ENCODE measurements at places on chromosomes 3 and 15.
A peak's percentile ranks its signal among the peaks of the same experiment; 100 is the strongest.

DNA sequence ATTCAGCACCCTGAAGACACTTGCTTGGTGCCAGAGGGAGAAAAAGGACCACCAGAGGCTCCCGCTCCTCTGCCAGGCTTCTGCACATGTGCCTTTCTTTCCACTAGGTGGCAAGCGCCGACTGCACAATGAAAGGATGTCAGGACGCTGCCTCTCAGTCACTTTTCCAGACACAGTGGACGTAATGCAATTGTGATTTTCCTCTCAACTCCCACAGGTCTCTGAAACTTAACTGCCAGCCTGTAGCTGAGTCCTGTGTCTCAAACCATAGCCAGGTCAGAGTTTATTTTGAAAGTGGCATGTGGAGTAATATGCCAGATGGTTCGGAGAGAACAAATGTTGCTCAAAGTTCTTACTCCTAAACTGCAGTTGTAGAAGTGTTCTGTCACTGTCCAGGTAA, 162.9 kb downstream of the ITPR1 start:
- DNase-seq = no peak

- DNase-seq = no peak
Measured at GRCh38 chr3:182896553-182896952, 83.8 kb downstream of the DCUN1D1 start.

- no peak for DNase-seq
Measured at GRCh38 chr3:143171141-143171980, 51.8 kb downstream of the CHST2 start.

DNA sequence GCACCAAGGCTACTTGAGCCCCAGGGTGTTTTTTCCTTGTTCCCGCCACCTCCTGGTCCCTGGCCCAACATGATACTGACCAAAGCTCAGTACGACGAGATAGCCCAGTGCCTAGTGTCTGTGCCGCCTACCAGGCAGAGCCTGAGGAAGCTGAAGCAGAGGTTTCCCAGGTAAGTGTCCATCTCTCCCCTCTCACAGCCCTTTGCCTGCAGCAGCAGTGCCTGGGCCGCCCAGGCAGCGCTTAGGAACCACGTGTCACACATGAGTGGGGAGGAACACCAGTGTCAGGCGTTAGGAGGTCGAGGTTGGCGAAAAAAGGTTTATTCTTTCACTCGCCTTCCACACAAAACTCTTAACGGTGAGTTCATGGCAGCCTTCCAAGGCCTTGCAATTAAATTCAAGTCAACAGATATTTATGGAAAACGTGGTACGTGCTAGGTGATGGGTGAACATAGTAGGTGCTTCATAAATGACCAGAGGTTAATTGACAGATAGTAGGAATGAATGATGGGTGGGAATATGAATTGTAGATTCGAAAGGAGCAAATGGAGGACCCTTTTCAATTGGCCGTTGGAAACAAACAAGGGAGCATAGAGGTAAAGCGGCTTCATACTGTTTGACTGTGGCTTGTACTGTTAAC, 486 bp downstream of the CDIN1 start:
- no peak for DNase-seq

- DNase-seq = no peak
Measured at GRCh38 chr3:121698901-121699300, 38.2 kb upstream of the HCLS1 start.

DNA sequence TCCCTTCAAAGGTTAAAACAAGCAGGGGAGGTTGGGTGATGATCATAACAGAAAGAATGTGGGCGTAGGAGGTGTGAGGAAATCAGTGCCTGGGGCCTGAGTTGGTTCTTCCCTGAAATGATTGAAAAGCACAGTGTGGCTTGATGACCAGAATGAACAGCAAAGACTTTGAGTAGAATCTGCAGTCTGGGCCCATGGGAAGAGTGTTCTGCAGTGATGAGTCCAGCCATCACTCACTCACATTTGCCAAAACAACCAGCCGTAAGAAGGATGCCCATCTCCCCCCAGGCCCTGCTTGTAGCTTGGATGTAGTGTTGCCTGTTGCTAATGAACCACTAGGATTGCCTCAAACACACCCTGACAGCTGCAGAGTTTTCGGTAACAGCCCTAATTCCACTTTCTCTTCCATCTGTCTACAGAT, 67.9 kb downstream of the VGLL3 start:
- no peak for DNase-seq

- no peak for DNase-seq
Measured at GRCh38 chr15:80081390-80081789, 21.9 kb downstream of the ZFAND6 start.

- DNase-seq = no peak
Measured at GRCh38 chr15:33200444-33200843, 5.9 kb upstream of the FMN1 start.

DNA sequence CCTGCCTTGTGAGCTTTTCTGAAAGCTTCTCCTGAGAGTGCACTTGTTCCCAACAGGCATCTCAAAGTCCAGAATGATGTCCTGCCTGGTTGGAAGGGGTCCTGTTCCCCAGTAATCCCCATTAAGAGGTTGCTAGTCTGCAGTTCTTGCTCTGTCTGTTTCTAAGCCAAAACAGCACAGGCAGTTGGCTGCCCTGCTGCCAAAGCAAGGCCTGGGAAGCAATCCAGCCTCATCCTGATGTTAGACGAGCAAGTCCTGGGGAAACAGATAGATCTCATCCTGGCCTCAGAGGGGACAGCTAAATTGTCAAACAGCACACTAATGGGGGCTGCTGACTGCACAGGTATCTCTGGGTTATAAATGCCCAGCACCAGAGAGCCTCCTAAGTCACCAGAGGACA, 198.0 kb downstream of the EPHB1 start:
- no peak for DNase-seq

DNA sequence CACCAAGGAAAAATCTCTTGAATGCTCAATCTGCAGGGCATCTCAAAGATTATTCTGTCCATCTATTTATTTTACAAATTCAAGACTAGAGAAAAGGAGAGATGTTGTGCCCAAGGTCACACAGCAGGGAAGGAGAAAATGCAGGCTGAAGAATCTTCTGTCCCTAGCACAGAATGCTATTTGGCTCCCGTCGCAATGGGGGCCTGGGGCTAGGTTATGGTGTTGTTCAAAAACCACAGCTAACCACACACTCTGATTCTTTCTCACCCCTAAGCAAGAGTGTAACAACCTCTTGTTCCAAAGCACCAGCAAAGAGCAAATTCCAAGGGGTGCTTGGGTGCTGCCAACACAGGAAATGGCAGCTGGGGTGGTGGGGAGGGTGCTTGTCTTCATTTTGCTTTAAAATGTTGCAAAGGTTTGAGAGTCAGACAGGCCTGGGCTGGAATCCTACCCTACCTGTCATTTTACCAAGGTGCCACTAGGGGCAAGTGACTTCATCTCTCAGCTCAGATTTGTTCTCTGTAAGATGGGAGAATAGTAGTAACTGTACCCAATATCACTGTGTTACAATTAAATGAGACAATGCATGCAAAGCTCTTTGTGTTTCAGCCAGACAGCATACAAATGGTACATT, 112.5 kb downstream of the ADAMTS9 start:
- DNase-seq = no peak

- DNase-seq = no peak
Measured at GRCh38 chr3:25120665-25121064, 307.4 kb upstream of the RARB start.

- DNase-seq = no peak
Measured at GRCh38 chr3:18372786-18373405, 52.2 kb downstream of the SATB1 start.

GRCh38 chr3:22269831-22270230, 518.8 kb upstream of the ZNF385D start:
- DNase-seq = no peak

DNA sequence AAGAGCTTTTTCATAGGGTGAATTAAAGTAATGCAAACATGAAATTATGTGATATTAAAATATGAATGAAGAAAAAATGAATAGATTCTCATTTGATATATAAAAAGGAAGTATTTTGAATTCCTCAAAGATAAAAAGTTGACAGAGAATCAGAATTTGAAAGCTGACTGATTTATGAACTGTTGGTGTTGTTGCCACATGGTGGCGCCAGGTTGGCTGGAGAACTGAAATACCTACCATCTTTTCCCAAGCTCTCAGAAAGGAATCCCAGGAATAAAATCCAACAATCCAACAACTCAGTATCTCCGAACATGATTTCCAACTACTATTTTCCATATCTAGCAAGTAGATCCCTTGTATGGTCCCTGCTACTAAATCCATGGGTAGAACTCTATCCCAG, 3.1 kb downstream of the MYRIP start:
- DNase-seq = no peak

DNA sequence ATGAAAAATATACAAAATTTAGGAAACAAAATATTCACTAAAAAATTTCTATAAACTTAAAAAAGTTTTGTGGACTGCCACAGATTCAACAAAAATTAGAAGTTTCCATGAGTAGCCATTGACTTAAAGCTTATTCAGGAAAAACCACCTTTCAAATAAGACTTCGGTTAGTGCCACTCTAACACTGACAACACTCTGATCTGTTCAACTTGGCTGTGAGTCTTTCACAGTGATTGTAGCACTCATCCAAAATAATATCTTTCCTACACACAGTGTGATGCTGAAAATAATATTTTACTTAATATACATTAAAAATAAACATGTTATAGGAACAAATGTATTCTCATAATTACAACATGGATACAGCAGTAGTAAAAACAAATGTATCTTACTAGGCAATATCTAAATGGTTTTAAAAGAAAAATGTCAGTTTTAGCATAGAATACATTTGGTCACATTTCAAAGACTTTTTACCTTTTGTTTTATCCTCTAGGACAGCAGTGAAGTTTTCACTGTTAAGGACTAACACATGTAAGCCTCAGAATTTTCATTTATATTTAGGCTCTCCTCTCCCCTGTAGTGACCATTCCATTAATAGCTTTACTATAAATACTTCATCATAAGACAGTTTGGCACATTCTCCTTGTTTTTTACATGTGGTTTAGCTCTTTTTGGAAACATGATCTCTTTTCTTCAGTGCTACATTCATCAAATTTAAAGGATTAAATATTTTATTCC, at the start of gene ASB14:
ASB14 (minus strand) TSS at position 527 of the 738 bp plus-strand sequence. CDS start 652 bp downstream, outside the sequence.
- DNase-seq = no peak

DNA sequence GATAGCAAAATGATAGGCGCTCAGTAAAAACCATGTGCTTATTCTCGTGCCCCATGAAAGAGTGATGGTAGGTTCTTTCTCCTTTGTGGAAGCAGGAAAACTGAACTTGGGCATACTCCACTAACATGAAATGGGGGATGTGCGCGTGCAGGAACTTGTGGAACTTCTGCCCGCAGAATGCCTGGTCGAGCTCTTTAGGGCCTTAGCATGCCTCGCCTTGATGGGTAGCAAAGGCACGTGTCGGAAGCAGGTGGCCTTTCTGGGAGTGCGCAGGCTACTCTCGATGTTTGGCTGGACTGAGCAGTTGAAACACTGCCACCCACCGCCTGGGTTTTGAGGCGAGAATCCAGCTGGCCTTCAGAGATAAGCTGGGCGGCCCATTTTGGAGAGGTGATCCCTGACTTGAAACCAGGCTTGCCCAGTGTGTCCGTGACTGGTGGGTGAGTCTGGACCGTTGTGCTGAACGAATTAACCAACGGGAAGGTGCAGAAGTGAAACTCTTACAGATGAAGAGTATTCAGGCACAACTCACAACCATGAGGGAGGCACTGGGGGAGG, 842 bp downstream of the PCCB start:
- DNase-seq = peak; percentile 50

- DNase-seq = peak; percentile 54
Measured at GRCh38 chr3:124770336-124771082, 40.3 kb downstream of the UMPS start.

- no peak for DNase-seq
Measured at GRCh38 chr3:196502775-196503195, 783 bp downstream of the RNF168 start.

DNA sequence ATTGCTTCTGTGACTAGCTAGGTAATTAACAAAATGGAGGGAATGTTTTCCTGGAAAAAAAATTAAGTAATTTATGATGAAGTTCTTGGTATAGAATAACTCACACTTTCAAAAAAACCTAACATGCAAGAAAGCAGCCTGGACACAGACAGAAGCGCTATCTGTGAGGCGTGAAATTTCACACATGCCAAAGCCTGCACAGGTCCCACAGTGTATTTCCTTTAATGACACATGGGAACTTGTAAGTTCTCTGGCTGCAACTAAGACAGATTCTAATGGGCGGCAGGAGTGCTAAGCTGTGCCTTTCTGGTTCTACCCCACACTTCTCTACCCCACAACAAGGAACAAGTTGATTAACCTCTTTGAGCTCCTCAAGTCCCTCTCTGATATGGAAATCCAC, 84.9 kb upstream of the NEO1 start:
- DNase-seq = no peak

DNA sequence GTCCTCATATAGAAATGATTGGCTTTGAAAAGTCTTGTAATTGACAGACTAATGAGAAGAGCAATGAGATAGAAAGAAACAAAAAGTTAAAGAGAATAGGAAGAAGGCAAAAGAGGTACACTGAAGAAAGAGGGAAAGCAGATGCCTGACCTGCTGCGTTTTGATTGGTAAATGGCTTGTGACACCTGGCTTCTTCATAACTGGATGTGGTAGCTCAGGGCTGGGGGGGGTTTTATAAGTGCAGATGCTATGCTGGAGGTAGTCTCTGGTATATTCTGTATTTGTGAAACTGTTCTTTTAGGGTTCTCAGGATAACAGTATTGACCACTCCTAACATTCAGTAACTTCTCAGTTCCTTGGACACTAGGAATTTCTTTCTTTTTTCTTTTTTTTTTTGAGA, 1.4 kb downstream of the STARD9 start:
- DNase-seq = no peak

DNA sequence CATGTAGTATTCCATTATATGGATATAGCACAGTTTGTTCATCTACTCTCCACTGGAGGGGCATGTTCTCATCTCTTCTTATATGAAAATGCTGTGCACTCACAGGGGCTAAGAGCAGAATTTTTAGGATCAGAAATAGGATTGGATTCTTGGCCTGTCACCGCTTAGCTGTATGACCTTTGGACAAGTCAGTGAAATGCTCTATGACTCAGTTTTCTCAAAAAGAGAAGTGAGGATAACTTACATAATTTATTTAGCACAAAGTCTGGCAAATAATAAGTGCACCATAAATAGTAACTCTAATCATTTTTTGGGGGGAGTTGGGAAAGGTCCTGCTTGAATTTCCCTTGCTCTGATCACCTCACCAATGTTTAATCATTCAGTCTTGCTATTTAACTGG, 103.7 kb upstream of the LRIG1 start:
- DNase-seq = no peak

DNA sequence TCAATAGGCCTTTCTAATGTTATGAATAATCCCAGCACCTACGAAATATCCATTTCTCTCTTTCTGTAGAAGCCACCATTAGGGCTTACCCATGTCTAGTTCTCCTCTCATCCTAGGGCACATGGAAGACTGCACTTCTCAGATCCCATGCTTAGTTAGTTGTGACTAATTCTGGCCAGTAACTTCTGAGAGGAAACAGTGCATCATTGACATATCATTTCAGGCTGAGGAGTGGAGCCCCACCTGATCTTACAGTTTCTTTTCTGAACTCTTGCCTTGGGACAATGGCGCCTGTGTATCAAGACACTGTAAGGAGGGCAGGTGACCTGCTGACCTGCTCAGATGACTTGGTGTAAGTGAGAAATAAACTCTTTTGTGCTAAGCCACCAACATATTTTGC, 39.4 kb upstream of the TBL1XR1 start:
- no peak for DNase-seq
